ENCODE measurements at places on chromosomes 1 and 21.

- no peak overlapping the region for H3K27ac ChIP-seq
- H3K4me1 ChIP-seq, result peaks cover 7% of the 10 kb centered on the region
- no peak overlapping the region for H3K4me3 ChIP-seq
- no peaks in the 10 kb centered on the region for H3K27me3 ChIP-seq
- H3K36me3 ChIP-seq, result peaks cover 8% of the 10 kb centered on the region
Measured at GRCh38 chr1:42266253-42267135, 68.5 kb downstream of the FOXJ3 start.

- peak overlapping the region; percentile 66 for H3K27ac ChIP-seq
- peak overlapping the region; percentile 39 for H3K4me3 ChIP-seq
- no peak for DNase-seq
- H3K36me3 ChIP-seq, result no peaks in the 10 kb centered on the region
- peaks cover 13% of the 10 kb centered on the region for H3K4me1 ChIP-seq
Measured at GRCh38 chr1:205632669-205633169, 908 bp upstream of the ELK4 start.

DNA sequence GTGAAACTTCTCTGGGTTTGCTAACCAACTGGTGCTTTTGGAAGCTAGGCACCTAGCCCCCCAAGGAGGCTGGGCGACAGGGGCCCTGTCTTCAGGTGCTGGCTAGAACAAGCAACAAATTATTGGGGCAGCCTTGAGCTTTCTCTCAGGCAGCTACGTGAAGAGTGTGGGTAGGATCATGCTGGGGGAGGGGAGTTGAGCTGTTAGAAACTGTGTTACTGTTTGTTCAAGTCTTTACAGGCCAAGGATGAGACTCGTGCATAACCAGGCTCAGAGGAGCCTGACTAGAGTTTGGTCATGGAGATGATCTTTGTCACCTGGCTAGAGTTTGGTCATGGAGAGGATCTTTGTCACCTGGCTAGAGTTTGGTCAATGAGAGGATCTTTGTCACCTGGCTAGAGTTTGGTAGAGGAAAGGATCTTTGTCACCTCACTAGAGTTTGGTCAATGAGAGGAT lies 12.6 kb upstream of the SCCPDH start:
- H3K36me3 ChIP-seq, result no peaks in the 10 kb centered on the region
- H3K4me1 ChIP-seq, result no peaks in the 10 kb centered on the region
- no peak overlapping the region for H3K4me3 ChIP-seq

GRCh38 chr1:110203021-110203661 lies 7.0 kb upstream of the KCNC4 start:
- H3K27me3 ChIP-seq, result peaks cover 2% of the 10 kb centered on the region
- DNase-seq, result peak; percentile 17
- no peak overlapping the region for H3K4me3 ChIP-seq

- no peak overlapping the region for H3K4me3 ChIP-seq
- peaks cover 11% of the 10 kb centered on the region for H3K4me1 ChIP-seq
- DNase-seq, result no peak
- H3K27ac ChIP-seq, result no peak overlapping the region
Measured at GRCh38 chr1:206029484-206029883, 5.8 kb upstream of the CTSE start.

DNA sequence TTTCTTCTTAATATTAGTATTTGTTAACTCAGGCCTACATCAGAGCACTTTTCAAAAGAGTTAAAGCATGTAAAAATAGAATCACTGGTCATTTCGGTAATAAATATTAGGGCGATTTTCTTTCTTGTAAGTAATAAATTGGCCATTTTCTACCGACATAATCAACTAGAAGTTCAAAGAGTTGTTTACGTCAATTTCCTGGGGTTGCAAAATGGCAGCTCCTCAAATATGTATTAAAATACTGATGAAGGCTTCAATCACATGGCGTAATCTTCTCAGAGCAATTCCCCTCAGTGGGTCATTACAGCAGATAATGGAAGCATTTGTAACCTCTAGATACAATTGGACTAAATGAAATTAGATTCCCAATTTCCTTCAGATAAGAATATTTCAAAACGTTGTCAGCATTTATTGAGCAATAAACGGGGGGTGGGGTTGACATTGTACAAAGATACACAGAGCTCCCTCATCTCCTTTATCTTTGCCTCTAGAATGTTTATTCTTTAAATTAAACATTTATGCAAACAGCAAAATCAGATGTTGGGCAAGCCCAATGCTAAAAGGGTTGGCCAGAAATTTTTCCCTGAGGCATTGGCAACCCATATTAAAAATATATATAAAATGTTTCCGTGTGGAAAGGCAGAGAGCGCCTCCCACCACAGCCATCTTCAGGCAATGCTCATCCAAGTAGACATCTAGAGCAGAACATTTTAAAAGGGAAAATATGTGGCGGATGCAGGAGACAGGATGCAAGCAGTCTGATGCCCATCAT lies 240.6 kb downstream of the NCAM2 start:
- H3K4me3 ChIP-seq, result no peak overlapping the region
- no peaks in the 10 kb centered on the region for H3K27me3 ChIP-seq
- no peaks in the 10 kb centered on the region for H3K36me3 ChIP-seq
- H3K4me1 ChIP-seq, result no peaks in the 10 kb centered on the region

- DNase-seq, result no peak
- no peaks in the 10 kb centered on the region for H3K36me3 ChIP-seq
- H3K4me3 ChIP-seq, result no peak overlapping the region
- H3K27ac ChIP-seq, result no peak overlapping the region
Measured at GRCh38 chr1:103949779-103950178, 200.1 kb downstream of the AMY1C start.

- peaks cover 42% of the 10 kb centered on the region for H3K36me3 ChIP-seq
- no peaks in the 10 kb centered on the region for H3K4me1 ChIP-seq
- H3K27me3 ChIP-seq, result no peaks in the 10 kb centered on the region
- no peak overlapping the region for H3K4me3 ChIP-seq
- H3K27ac ChIP-seq, result no peak overlapping the region
- no peak for DNase-seq
Measured at GRCh38 chr1:225410036-225410435, 17.8 kb downstream of the LBR start.

DNA sequence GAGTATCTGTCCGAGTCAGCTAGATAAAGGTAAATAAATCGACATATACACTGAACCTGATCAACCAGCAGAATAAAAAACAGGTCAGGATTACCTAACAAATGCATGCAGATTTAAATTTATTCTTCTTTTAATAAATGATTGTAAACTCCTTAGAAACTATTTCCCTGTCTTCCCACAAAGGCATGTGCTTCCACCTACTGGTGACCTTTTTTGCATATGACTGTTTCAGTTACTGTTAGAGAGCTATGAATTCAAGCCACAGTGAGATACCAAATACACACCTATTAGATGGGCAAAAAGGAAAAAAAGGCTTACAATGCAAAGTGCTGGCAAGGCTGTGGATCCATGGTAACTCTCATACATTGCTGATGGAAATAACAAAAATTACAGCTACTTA lies 957.4 kb upstream of the NCAM2 start:
- H3K27me3 ChIP-seq, result no peaks in the 10 kb centered on the region
- no peaks in the 10 kb centered on the region for H3K4me1 ChIP-seq
- no peak overlapping the region for H3K4me3 ChIP-seq
- no peak overlapping the region for H3K27ac ChIP-seq

DNA sequence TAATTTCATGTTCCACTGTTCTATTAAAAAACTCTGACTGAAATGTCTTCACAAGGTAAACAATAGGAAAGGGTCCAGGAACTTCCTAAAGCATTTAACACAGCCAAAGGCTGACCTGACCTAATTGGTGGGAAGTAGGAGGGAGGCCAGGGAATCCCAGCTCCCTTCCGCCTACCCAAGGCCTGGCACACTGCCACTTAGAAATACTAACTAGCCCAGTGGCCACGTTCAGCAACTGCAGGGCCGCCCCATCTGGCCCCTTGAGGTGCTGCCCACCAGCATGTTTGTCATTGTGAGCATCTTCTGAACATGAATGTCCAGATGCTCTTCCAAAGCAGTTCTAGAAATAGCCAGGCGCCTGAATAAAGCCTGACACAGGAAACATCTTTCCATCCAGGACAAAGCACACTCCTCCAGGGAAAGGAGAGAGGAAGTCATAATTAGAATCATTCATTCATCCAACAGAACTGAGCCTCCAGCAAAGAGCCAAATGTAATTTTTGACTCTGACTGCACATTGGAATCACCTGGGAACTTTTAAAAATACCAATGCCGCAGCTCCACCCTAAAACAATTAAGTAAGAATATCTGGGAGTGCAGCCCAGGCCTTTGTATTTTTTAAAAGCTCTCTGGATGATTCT lies 44.6 kb upstream of the BCL9 start:
- no peak for DNase-seq
- H3K27ac ChIP-seq, result no peak overlapping the region
- H3K4me1 ChIP-seq, result no peaks in the 10 kb centered on the region
- no peaks in the 10 kb centered on the region for H3K36me3 ChIP-seq
- no peaks in the 10 kb centered on the region for H3K27me3 ChIP-seq

DNA sequence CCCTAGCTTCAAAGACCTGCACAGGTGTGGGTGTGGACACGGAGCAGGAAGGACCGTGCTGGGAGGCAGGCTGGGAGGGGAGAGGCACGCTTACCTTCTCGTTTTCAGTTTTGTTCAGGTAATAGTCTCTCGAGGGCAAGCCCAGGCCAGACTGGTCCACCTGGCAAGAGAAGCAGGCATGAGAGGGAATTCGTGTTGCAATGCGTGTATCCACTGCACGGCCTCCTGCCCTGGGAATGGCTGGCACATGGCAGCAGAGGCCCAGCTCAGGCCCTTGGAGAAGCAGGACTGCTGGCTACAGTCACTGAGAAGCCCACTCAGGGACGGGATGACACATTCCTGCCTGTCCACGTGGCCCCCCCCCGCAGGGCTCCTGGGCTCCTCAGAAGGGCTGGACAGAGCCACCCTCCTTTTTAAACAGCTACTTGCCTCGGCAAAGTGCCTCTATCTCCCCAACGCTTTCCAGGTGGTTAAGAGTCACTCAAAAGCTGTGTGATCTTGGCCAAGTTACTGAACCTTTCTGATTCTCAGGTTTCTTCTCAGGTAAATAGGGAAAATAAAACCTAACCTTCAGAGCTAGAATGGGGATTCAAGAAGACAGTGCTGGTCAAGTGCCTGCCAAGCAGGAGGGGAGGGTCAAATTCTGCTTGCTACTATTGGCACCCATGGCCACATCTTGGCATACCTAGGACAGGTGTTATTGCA lies 32.7 kb downstream of the ECE1 start:
- no peak overlapping the region for H3K4me3 ChIP-seq
- peaks cover under 1% of the 10 kb centered on the region for H3K36me3 ChIP-seq
- no peaks in the 10 kb centered on the region for H3K4me1 ChIP-seq
- DNase-seq, result no peak

GRCh38 chr1:226964611-226965486 lies 24.8 kb downstream of the COQ8A start:
- no peaks in the 10 kb centered on the region for H3K4me1 ChIP-seq
- peaks cover 6% of the 10 kb centered on the region for H3K36me3 ChIP-seq
- no peak overlapping the region for H3K27ac ChIP-seq

DNA sequence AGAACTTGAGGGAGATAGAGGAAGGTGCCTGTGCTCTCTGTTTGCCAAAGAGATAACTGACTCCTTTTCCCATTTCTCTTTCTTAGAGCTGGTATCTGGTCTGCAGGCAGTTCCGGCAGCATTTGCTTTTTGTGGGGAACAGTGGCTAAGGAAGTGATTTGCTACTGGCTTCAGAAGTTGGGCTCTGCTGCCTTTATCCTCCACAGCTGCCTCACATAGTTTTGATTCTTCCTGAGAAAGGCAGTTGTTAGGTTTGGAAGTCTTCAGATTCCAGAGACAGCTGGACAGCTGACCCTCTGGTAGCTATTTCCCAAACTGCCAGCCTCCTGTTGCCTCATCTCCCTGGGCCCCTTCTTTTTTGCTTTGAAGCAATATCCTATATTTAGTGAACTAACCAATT lies 62.6 kb upstream of the MACF1 start:
- H3K27me3 ChIP-seq, result no peaks in the 10 kb centered on the region
- DNase-seq, result no peak
- no peak overlapping the region for H3K4me3 ChIP-seq
- no peaks in the 10 kb centered on the region for H3K36me3 ChIP-seq
- no peak overlapping the region for H3K27ac ChIP-seq

DNA sequence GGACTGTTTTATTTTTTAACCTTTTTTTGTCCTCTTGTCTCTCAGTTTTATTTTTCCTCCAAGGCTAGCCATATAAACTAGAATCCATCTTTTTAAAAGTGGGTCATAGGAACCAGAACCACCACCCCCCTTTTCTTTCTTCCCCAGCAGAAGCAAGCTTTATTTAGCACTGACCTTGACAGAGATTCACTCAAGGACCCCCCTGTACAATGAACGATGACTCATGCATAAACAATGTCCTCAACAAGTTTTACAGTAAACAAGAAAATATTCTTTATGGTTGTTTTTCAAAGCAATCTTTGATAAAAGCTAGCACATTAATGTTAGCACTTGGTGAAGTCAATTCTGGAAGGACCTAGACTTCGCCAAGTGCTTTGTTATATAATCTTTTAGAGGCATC lies 14.1 kb downstream of the PKN2 start:
- H3K36me3 ChIP-seq, result no peaks in the 10 kb centered on the region
- no peak overlapping the region for H3K4me3 ChIP-seq
- peaks cover 17% of the 10 kb centered on the region for H3K4me1 ChIP-seq
- DNase-seq, result no peak
- peak overlapping the region; percentile 58 for H3K27ac ChIP-seq
- H3K27me3 ChIP-seq, result no peaks in the 10 kb centered on the region

DNA sequence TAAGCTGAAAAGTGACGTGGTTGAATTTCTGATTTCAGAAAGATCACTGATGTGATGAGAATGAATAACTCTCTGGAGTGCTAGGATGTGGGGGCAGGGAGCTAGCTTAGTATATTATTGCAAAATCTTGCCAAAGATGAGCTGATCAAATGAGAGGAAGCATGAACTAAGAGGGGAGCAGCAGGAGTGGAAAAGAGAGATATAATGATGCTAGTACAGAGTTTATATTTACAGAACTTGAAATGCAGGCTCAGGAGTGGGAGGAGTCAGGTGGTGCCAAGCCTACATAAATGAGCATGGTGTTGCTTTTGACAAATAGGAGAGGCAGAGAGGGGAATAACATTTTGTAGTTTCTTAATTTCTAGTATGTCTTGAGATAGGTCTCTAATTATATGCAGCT lies 38.1 kb upstream of the NBL1 start:
- no peak overlapping the region for H3K27ac ChIP-seq
- no peaks in the 10 kb centered on the region for H3K36me3 ChIP-seq
- H3K4me1 ChIP-seq, result no peaks in the 10 kb centered on the region
- no peaks in the 10 kb centered on the region for H3K27me3 ChIP-seq
- no peak overlapping the region for H3K4me3 ChIP-seq
- DNase-seq, result no peak

- peak overlapping the region; percentile 49 for H3K4me3 ChIP-seq
- peaks cover 71% of the 10 kb centered on the region for H3K4me1 ChIP-seq
- peaks cover 65% of the 10 kb centered on the region for H3K36me3 ChIP-seq
- H3K27me3 ChIP-seq, result no peaks in the 10 kb centered on the region
Measured at GRCh38 chr1:42931911-42932422, 26.7 kb downstream of the SLC2A1 start.

DNA sequence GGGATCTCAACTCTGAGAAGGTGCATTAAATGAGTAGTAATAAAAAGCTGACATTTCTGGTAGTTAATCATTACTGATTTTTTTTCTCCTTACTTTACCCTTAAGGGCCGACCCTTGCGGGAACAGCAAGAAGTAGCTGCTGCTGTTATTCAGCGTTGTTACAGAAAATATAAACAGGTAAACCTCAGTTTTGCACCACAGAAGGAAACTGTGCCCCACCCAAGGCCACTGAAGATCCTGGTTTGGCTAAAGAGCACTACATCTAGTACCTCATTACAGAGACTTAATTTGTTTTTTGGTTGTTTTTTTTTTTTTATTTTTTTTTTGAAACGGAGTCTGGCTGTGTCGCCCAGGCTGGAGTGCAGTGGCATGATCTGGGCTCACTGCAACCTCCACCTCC lies 23.5 kb upstream of the VAMP3 start:
- no peaks in the 10 kb centered on the region for H3K36me3 ChIP-seq
- H3K4me1 ChIP-seq, result no peaks in the 10 kb centered on the region
- H3K4me3 ChIP-seq, result no peak overlapping the region

GRCh38 chr1:56199061-56199460 lies 380.3 kb downstream of the PLPP3 start:
- H3K27ac ChIP-seq, result no peak overlapping the region
- no peak overlapping the region for H3K4me3 ChIP-seq
- no peaks in the 10 kb centered on the region for H3K4me1 ChIP-seq
- H3K27me3 ChIP-seq, result no peaks in the 10 kb centered on the region
- no peak for DNase-seq

Measured in GM12878 (cell line).